ENCODE measurements at places on chromosomes 1 and 21. TPM values are rescaled to one million over a fixed set of nuclear protein-coding genes. Genes with fewer than 3 reads are reported as not detected.

GRCh38 chr1:96416701-96417444, 304.7 kb upstream of the PTBP2 start:
- no peak for DNase-seq

- DNase-seq: no peak
Observed at GRCh38 chr1:172040466-172040865, 199.2 kb downstream of the DNM3 start.

DNA sequence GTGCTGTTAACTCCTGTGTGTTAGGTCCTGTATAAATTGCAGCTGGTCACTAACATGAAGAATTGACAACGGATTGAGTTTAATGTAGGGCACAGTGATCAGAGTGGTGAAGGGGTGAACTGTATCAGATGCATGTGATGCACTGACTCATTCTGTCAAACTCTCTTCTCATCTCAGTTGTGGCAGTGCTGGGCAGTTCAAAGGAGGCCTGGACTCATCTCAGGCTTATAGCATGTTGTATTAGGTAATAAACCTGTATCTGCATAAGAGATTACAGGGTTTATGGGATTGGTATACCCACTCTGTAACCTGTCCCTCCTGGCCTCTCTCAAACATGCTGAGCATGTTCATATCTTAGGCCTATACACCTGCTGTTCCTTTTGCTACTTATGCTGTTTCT, 12.4 kb upstream of the GBP3 start:
- no peak for DNase-seq

GRCh38 chr1:234885601-234886000, 243.0 kb downstream of the TOMM20 start:
- DNase-seq: no peak

GRCh38 chr1:203584507-203584906, 42.1 kb upstream of the ATP2B4 start:
- no peak for DNase-seq

VANGL2 gene
- 3.4 TPM for total RNA-seq

Measured in spleen (tissue), 13 donors.